Stimulated activated naive CD4-positive, alpha-beta T cell (primary cell): ENCODE measurements at places on chromosomes 2 and 18.

DNA sequence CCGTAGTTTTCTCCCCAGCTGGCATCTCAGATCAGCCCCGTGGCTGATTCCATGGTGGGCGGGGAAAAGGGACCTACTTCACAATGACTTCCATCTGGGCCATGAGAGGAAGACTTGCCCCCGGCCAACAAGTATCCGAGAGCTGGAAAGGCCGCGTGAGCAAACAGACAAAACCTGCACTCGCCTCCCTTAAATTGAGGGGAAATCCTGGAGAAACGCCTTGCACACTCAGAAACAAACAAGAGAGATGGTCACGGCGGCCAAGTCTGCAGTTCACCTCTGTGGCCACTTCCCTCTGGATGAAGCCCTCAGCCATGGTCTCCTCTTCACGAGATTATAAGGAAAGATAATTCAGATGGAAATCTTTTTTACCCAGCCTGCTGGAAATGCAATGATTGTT lies 39.4 kb upstream of the TPO start:
- DNase-seq: no peak

- no peak for DNase-seq
These were observed 72.0 kb upstream of the CTAGE1 start for GRCh38 chr18:22489704-22490103.

DNA sequence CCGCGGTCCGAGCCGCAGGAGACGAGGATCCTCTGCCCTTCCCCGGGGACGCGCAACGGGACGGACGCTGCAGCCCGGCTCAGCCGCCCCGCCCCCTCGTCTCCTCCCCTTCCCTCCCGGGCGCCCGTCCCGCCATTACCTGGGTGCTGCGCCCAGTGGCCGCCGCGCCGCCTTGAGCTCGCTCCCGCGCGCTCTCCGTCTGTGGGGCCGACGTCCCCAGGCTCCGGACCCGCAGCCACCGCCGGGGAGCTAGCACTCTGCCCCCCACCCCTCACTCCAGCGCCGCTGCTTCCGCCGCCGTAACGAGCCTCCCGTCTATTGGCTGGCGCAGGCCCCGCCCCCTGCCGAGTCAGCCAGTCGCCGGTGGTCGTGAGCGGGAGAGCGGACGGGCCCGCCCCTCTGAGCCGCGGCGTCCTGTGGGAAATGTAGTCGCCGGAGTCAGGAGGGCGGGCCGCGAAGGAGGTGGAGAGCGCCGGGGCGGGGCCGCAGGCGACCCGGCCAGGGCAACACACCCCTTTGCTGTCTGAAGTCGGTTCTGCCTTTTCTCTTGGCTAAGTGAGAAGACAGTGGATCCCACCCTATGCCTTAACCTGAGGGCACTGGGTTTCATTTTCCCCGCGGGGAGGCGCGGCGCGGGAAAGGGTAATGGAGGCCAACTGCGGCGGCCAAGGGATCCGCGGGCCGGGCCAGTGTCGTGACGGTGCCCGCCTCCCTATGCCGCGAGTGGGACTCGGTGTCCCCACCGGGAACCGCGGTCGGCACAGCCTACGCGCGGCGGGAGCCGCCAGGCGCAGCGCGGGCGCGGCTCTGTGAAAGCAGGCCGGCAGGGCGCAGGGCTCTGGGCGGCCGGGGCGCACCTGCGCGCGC lies at the start of gene SAP130:
TSS of gene SAP130 (minus strand) at position 259 of the 867 bp plus-strand sequence. CDS start 1,767 bp downstream, outside the sequence.
- DNase-seq: peak; percentile 97

- DNase-seq: no peak
These were observed 165.1 kb upstream of the NDUFV2 start for GRCh38 chr18:8937160-8938094.
